NCI-H345 (cell line): ENCODE measurements at places on chromosomes 3 and 15.

DNA sequence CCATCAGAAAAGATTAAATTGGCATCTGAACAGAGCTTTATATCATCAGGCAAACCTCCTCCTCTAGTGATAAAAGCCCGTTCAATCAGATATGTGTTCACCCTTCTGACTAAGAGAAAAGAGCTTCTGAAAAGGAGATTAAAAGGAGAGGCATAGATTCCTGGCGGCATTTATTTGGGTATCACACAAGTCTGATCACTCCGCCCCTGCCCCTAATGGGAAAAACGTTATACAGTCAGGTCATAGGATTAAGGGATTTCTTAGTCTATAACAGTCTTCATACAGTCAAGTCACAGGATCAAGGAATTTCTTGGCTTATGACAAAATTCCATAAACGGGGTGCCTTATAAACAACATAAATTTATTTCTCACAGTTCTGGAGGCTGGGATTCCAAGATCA, 295.4 kb upstream of the SATB1 start:
- no peak for DNase-seq

DNA sequence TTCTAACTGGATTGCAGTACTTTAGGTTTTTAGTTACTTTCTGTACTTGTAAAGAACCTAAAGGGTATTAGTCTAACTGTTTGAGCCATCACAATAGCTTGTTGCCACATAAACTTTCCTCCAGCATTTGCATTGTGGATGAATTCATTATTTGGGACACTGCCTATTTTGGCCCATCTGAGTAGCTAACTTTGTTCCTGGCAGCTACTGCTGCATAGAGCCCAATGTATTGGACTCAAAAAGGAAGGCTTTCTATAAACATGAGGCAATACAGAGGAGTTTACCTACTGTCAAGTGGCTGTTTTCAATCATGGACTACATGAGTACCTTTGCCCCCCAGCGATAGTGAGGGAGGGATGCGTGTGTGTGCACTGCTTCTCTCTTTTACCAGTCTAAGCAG, 1.9 kb downstream of the ROBO2 start:
- peak; percentile 54 for DNase-seq

- no peak for DNase-seq
Observed at GRCh38 chr3:31968927-31969418, 12.1 kb downstream of the OSBPL10 start.

GRCh38 chr15:75104804-75105557, 81.6 kb downstream of the PPCDC start:
- peak; percentile 12 for DNase-seq

GRCh38 chr3:20250786-20251185, 64.8 kb upstream of the SGO1 start:
- DNase-seq, result no peak

- DNase-seq, result no peak
Observed at GRCh38 chr3:104885214-104885814, 481.4 kb upstream of the ALCAM start.

DNA sequence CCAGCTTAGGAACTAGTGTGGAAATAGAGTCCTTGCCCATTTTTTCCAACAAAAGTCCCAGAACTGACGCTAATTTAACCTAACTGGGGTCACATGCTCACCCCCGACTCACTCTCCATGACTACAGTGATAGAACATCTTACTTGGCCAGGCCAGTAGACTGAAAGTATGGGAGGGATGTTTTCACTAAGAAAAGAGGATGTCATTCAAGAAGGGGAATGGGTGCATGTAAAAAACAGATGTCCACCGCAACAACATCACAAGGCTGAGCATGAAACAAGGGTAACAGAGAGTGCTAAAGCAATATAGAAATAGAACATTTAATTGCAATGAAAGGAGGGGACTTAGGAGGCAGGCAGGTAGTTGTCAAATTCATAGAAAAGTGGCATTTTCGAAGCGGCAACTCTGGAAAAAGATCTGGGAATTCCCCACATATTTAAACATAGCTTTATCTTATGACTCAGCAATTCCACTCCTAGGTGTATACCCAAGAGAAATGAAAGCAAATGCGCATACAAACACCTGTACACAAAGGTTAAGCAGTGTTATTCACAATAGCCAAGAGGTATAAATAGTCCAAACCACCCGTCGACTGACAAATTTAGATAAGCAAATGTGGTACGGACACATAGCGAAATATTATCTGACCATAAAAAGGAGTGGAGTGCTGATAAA, 41.1 kb upstream of the UBE2E2 start:
- no peak for DNase-seq

DNA sequence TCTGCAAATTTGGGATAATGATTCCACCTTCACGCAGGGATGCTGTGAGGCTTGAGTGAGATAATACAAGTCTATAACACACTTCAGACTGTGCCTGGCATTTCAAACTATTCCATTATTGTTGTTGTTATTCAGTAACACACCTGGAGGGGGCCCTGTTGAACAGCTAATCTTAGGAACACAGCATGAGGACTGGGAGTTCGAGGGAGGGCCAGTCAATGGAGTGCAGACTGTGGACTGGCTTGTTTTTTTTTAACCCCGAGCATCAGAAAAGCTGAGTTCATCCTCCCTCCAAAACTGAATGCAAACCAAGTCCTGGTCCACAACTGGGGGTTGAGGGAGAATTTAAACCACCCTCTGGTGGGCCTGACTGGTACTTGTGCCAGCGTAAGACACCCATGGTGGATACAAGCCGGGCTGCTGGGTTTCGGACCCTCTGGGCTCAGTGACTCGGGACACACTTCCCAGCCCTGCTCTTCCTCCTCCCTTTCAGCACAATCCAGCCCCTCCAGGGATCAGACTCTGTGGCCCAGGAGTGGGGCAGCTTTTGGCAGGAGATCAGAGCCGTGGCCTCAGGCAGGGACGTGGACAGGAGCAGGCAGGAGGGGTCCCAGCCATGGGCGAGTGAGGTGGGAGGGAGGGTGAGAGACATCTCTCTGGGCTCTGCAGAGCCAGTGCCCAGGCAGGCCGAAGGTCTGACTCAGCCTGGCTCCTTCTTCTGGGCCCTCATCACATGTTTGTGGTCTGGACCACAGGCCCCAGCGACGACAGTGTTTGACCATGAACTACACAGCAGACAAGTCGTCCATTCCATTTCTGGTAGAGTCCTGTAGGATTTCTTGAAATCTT, 36.3 kb upstream of the MEX3B start:
- no peak for DNase-seq

GRCh38 chr3:28575746-28576613, 227.4 kb upstream of the AZI2 start:
- DNase-seq, result peak; percentile 53

- DNase-seq, result no peak
Observed at GRCh38 chr3:53161450-53161819, 426 bp downstream of the PRKCD start.

- DNase-seq, result peak; percentile 93
Observed at GRCh38 chr15:70892002-70892911, at the start of the genes LRRC49 and THAP10. LRRC49 (plus strand) TSS chr15:70892826; CDS start chr15:70892895, 69 bp downstream. THAP10 (minus strand) TSS chr15:70892433; CDS start chr15:70892272, 161 bp downstream.

DNA sequence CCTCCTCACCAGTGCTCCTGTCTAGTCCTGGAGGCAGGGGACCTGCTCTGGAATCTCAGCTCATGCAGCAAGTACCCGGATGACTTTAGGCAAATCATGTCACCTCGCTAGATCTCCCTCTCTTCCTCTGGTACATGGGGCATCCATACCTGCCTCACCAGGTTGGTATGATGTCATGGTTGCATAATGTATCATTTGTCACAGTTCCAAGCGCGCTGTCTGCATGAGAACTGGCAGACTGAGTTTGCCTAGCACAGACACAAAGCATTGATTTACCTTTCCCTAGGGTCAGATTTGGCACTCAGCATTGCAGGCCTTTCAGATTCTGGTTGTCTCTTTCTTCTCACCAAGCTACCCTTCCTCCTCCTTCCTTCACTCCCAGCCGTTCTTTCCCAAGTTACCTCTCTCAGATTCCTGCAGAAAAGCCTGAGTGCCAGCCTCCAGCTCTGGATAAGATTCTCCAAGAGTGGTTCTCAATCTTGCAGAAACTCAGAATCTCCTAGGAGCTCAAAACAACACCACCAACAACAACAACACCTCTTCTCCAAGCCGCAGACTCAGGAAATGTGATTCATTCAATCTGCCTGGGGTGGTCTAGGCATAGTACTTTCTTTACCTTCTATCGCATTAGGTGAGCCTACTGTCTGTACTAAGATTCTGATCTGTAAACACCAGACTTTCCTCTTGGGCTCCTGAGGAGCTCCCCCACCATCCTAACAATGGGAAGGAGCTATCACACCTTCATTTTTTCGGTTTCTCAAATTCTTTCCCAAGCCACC, 29.5 kb downstream of the FAM43A start:
- peak; percentile 35 for DNase-seq

DNA sequence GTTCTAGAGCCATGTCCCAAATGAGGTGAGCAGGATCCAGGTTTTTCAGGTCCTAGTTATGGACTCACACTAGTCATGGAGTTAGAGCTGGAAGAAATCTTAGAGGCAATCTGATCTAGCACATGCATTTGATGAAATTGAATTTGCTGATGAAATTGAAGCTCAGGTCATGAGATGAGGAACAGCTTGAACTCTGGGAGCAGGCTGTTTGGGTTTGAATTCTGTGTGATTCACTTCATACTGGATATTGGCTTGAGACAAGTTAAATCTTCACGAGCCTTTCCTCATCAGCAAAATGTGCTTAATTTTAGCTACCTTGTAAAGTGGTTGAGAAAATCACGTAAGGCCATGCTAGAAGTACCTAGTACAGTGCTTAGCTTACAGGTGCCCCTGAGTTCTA, 33.5 kb upstream of the PARL start:
- DNase-seq, result no peak

GRCh38 chr3:43963208-43963607, 272.5 kb downstream of the ABHD5 start:
- no peak for DNase-seq

- no peak for DNase-seq
Observed at GRCh38 chr15:40598126-40598525, 4.1 kb downstream of the KNL1 start.

- DNase-seq, result no peak
Observed at GRCh38 chr3:141334627-141335250, 33.6 kb upstream of the ZBTB38 start.

- DNase-seq, result no peak
Observed at GRCh38 chr3:149581248-149581647, 76.6 kb downstream of the WWTR1 start.

- DNase-seq, result no peak
Observed at GRCh38 chr3:146546366-146546965, 2.1 kb upstream of the PLSCR1 start.

DNA sequence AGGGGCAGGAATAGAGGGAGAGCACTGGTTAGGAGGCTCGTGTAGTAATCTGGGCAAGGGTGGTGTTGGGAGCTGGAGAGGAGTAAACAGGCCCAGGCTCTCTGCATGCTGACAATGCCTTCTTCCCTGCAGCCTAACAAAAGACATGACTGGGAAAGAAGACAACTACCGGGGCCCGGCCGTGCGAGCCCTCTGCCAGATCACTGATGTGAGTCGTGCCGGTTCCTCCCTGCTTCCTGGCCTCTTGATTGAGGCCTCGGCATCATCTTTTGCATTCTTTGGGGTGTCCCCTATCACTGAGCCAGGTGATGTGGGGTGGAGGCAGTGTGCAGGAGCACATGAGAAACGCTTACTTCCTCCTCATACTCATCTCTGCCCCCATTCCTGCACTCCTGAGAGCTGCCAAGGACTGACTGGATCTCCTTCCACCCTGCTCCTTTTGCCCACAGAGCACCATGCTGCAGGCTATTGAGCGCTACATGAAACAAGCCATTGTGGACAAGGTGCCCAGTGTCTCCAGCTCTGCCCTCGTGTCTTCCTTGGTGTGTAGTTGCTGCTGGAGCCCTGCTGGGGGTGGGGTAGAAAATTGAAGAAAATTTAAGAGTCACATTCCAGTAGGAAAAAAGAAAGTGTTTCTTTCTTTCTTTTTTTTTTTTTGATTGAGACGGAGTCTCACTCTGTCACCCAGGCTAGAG, 5.3 kb downstream of the COPG1 start:
- no peak for DNase-seq

DNA sequence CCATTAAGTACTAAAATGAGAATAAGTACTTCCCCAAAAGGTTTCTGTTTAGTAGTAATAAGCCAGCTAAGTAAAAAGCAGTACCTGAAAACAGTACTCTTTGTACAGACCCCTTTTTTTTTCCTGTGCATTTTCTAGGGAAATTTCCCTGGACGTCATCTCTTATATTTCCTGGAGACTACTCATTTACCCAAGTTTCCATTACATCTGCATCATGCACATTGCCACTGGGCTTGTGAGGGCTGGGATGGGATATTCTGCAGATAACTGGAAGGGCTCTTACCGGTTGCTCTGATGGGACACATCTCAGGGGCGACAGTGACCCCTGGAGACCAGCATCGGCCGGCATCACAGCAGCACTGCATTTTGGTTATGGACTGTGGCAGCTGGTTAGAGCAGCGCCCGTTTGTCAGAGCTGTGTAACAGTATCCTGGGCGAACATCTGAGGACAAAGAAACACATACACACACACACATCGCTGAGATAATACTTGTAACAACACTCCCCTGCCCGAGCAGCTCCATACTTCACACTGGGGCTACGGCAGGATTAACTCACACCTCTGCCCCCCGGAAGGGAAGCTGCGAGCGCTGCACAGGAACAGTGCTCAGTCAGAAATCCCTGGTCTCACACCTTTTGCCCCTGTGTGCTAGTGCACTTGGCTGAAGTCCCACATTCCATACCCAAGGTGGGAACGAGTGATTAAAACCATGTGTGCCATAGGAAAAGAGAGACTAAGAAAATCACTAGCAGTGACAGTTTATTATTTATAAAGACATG, 124.9 kb downstream of the FBN1 start:
- DNase-seq, result no peak

GRCh38 chr3:94372026-94372425, 309.2 kb downstream of the NSUN3 start:
- no peak for DNase-seq

DNA sequence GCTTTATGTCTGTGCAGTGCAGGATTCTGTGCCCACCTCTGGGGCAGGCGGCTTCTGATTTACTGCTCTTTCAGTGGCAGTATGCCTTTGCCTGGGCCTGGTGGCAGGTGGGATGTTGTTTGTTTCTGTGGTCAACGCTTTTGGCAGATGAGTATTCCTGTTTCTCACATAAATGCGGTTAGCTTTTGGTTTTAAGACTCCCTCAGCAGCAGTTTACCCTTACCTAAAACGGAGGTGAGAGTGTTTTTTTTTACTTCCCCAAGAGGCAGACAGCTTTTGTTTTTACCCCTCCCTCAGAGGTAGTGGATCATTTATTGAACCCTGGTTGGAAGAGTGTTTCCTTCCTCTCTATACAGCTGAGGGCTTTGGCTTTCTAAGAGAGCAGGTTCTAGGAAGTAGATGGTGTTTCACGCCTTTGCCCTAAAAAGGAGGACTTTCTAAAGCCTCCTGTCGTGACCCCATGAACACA, 134.1 kb upstream of the PLSCR5 start:
- DNase-seq, result no peak

DNA sequence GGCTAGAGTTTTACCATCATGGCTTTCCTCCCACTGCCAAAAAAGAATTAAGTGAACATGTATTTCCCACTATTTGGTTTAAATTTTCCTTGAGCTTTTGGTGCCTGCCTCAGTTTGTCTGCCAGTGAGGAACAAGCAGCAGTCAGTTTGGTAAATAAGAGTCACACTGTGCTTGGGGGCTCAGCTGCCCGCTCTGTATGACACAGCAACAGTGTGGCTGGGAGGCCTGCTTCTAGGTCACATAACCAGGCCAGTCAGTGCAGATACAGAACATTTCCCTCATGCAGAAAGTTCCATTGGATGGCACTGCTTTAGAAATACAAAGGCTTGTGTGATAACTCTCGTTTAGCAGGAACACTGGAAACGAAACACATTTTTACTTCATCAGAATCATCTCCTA, 25.7 kb downstream of the FYCO1 start:
- no peak for DNase-seq

- no peak for DNase-seq
Observed at GRCh38 chr3:46565077-46565476, 1.0 kb downstream of the LRRC2 start.
